ENCODE measurements at places on chromosomes 13 and 19.

DNA sequence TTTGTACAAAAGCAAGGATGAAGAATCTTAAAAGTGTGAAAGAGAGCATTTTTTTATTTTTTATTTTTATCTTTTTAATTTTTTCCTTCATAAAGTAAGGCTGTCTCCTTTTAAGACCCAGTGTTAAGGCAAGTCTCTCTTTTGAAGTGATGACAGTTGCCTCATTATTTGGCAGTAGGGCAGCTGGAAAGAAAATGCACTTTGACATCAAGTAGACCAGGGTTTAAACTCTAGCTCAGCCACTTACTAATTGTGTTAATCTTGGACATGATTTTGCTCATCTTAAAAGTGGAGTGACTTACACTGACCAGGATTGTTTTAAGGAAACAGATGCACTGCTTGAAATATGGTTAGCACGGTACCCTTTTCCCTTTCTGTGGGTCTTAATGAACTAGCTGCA, 18.5 kb downstream of the GPALPP1 start:
- no peak for DNase-seq

DNA sequence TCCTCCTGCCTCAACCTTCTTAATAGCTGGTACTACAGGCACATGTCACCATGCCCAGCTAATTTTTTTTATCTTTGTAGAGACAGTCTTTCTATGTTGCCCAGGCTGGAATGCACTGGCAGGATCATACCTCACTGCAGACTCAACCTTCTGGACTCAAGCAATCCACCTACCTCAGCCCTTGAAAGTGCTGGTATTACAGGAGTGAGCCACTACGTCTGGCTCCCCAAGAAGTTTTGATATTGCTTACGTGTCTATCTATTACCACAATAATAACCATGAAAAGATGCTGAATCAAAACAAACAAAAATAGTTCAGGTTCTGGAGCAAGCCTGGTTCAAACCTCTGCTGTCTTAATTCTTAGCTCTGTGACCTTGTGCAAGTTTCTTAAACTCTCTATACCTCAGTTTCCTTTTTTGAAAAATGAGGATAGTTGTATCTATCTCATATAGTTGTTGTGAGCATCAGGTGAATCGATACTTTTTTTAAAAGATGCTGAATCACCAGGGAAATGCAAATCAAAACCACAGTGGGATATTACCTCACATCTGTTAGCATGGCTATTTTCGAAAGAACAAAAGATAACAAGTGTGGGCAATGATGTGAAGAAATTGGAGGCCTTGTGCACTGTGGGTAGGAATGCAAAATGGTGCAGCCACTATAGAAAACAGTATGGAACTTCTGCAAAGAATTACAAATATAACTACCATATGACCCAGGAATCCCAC, 19.0 kb upstream of the LEUTX start:
- no peak for DNase-seq

GRCh38 chr13:67642657-67643056, 412.5 kb upstream of the PCDH9 start:
- no peak for DNase-seq

DNA sequence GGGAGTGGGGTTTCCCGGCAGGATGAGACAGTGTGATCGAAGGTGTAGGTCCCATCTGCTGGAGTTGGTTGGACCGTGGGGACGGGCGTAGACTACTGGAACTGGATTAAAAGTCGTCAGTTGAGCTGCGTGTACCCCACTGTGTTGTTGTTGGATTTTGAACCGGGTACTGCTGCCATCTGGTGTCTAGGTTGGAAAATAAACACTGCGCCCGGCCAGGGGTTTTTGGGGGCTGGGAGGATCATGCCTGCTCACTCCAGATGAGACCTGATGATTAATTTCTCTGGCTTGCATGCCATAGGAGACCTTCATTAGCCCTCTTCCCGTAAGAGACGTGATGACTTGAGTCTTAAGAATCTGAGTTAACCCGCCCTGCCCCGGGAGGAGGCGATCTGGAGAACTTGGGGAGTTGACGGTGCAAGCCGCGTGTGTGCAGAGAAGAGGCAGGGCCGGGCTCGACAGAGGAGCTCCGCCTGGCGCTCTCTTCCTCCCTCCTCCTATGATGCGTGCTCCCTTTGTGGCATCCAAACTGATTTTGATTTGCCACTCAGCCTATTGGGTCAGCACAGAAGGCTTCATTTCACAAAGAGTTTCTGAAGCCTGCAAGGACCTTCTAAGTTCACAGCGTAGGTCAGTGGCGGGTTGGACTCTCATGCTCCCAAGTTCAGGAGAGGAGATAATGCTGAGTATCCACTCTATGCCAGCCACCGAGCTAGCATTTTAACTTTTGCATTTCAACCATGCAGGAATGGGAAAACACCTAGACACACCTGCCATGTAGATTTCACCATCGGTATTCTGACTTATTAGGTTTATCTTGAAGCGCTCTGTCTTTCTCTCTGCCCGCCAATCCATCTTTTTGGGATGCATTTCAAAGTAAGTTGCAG, 2.7 kb downstream of the UHRF1 start:
- peak; percentile 97 for DNase-seq

- DNase-seq: peak; percentile 42
Observed at GRCh38 chr13:31538067-31539042, 201.0 kb upstream of the RXFP2 start.

GRCh38 chr19:38878575-38879399, 712 bp upstream of the RINL start:
- DNase-seq: no peak

GRCh38 chr13:26488236-26489003, 69.1 kb upstream of the WASF3 start:
- no peak for DNase-seq

DNA sequence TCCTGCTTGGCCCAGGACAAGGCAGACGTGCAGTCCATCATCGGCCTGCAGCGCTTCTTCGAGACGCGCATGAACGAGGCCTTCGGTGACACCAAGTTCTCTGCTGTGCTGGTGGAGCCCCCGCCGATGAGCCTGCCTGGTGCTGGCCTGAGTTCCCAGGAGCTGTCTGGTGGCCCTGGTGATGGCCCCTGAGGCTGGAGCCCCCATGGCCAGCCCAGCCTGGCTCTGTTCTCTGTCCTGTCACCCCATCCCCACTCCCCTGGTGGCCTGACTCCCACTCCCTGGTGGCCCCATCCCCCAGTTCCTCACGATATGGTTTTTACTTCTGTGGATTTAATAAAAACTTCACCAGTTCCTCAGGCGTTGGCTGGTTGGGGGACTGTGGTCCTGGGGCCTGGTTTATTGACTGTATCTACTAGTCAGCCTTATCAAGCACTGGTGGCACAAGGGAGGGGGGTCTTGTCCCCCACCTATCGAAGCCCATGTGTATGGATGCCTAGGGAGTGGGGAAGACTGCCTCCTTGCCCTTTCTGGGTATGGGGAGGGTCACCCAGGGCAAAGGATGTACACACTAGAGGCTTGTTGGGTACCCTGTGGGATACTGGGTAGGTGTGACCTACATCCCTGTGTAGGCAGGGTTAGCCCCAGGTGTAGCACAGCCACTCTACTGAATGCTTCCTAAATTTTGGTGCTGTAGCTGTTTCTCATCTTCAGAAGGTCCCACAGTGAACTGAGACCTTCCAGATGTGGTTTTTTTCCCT, 4.4 kb downstream of the CHMP2A start:
- no peak for DNase-seq

DNA sequence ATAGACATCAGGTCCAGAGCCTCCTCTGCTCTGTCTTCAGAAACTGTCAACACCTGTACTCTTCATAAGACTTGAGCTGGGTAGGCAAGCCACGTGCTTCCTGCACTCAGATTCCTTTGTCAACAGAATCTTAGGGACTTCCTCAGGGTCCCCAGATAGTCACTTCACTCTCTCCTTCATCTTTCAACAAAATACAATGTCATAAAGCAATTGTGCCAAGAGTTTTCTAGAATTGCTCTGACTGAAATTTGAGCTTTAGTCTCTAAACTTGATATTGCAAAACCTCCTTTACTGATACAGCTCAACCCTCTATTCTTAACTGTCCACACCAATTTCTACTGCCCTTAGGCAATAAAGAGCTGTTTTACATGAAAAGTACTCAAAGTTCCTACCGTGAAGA, 179.9 kb downstream of the IRS2 start:
- no peak for DNase-seq

GRCh38 chr13:27997904-27998522, 9.5 kb upstream of the URAD start:
- DNase-seq: no peak

DNA sequence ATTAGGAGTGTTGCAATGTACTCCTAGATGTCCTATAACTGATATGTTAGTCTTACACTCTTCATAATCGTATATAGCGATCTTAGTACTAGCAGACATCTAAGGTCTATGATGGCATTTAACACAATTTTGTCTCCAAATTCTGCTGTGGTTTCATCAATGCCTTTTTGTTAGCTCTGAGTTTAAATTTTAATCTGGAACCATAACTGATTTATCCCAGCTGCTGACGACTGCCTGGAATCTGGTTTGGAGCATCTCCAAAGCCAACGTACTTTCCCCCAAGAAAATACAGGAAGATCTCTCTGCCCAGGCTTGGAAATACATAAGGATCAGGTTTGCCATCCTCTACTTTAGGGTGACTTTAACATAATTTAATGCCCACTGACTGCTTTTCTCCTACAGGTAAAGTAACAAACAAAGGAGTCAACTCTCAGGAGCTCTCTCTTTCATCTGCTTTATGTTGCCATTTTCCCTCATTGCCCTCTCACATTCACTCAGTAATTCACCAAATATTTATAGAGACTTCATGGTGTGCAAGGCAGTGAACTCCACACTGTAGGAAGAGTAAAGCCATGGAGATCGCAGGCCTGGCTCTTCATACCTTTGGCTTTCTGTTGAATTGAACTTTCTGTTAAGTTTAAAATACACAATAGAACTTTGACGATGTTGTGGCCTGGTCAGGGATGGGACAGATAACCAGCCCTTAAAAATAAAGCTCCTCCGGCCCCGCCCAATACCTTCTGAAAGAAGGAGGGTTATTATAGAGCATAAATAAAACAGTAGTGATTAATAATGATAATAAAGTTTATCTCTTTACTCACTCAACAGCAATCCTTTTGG, 23.3 kb upstream of the SPART start:
- DNase-seq: no peak

DNA sequence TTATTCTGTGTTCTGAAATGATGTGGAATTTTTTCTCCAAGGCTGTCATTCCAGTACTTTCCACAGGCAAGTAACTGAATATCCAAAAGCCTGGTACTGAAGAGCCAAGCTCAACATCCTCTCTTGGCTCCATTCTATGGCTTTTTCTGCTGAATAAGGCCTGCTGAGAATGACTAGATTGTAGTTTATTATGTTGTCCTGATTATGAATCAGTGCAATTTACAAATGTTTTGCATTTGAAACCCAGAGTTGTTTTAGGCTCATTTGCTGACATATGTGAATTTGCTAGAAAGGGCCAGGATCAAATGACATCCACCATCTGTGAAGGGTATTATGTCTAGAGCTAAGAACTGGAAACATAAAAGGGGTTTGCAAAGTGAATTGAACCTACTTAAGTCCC, 596.6 kb downstream of the KCTD12 start:
- DNase-seq: no peak

DNA sequence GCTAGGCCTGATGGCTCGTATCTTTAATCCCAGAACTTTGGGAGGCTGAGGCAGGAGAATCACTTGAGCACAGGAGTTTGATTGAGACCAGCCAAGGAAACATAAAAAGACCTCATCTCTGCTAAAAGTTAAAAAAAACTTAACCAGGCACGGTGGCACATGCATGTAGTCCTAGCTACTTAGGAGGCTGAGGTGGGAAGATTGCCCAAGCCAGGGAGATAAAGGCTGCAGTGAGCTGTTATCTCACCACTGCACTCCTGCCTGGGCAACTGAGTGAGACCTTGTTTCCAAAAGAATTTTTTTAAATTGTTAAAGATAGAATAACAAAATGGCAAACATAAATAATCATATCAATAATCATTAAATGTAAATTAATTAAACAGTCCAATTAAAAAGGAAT, 365.8 kb downstream of the MTUS2 start:
- no peak for DNase-seq

- no peak for DNase-seq
Observed at GRCh38 chr13:20415694-20416107, 110.0 kb downstream of the CRYL1 start.

DNA sequence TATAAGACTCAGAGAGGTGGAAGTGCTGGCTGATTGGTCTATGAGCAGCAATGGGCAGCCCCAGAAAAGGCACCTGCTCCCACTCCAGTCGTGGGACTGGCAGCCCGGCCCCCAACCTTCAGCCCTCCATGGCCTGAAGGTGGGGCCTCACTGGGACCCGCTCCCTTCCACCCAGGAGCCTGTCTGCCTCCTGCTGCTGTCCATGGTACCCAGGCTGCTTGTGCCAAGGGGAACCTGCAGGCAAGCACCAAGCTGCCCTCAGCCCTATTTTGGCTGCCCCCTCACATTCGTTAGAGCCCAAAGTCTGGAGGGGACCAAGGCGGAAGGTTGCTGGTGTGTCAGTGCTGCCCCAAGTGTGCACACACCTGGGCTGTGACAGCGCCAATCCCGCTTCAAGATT, 2304.9 kb downstream of the PCDH9 start:
- no peak for DNase-seq

GRCh38 chr19:8329996-8330395, 8.7 kb downstream of the RPS28 start:
- no peak for DNase-seq

GRCh38 chr13:59745392-59745788, 418.3 kb downstream of the DIAPH3 start:
- no peak for DNase-seq

DNA sequence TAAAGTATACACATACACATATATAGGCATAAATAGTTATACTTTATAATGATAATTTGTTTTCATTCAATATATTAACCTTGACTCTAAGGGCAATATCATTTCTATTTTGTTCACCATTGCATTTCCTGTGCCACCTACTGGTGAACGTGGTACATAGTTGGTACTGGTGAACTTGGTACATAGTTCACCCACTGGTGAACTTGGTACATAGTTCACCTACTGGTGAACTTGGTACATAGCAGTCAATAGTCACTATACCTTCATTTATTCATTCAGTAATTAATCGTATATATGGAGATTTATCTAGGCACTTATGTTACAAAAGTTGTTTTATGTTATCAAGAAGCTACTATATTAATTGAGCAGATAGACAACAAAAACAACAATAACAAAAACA, 172.6 kb upstream of the ATXN8OS start:
- no peak for DNase-seq

GRCh38 chr13:114064450-114065140, 67.8 kb downstream of the RASA3 start:
- DNase-seq: peak; percentile 30

- DNase-seq: peak; percentile 36
Observed at GRCh38 chr13:97141564-97142005, 80.5 kb upstream of the MBNL2 start.

DNA sequence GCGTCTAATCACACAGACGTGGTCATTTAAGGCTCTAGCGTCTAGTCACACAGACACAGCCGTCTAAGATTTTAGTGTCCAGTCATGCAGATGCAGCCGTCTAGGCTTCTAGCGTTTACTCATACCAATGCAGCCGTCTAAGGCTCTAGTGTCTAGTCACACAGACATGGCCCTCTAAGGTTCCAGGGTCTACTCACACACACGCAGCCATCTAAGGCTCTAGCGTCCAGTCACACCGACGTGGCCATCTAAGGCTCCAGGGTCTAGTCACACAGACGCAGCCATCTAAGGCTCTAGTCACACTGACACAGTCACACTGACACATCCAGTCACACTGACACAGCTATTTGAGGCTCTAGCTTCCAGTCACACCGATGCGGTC, 55.7 kb downstream of the KLF2 start:
- DNase-seq: no peak

GRCh38 chr19:7905859-7906258, 2.2 kb downstream of the MAP2K7 start:
- no peak for DNase-seq
